Stimulated activated CD4-positive, alpha-beta T cell treated with anti-CD3 and anti-CD28 coated beads, Interleukin-12 subunit alpha, Interleukin-12 subunit beta, amount 100 ng/mL, for 4 hours (primary cell): ENCODE measurements at places on chromosomes 16 and 17.
A peak's percentile ranks its signal among the peaks of the same experiment; 100 is the strongest.

DNA sequence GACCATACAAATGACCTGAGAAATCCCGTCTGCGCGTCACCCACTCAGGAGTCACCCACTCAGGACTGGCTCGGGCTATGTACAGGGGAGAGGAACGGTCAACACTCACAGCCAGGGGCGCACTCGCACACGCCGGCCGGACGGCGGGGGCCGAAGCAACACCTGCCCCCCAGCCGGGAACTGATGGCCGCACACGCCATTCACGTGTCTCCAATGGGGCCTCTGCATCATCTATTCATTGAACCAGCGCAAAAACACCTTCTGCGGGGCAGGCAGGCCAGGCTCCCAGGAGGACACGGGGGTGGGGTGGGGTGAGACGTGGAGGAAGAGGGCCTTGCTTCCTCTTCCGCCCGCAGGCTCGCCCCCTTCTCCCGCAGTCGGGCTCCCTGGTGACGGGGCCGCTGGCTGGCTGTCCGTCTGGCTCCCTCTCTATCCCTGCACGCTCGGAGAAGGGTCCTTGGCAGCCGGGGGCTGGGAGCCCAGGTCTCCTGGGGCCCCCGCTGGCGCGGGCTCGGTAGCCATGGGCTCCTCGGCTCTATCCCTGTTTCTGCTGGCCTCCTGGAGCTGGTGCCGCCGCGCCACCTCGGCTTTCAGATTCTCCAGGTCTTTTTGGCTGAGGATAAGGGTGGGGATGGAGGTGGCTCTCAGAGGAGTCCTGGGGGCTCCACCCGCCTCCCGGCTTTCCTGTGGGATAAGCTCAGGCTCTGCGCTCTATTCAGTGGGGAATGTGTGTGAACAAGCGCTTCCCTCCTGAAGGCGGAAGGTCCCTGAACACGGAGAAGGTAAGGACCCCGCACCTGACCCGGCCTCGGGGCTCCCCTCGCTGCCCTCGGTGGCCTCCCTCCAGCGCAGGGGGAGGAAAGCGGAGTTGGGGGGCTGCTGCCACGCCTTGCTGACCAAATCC, 21.1 kb downstream of the CLUH start:
- no peak for DNase-seq

DNA sequence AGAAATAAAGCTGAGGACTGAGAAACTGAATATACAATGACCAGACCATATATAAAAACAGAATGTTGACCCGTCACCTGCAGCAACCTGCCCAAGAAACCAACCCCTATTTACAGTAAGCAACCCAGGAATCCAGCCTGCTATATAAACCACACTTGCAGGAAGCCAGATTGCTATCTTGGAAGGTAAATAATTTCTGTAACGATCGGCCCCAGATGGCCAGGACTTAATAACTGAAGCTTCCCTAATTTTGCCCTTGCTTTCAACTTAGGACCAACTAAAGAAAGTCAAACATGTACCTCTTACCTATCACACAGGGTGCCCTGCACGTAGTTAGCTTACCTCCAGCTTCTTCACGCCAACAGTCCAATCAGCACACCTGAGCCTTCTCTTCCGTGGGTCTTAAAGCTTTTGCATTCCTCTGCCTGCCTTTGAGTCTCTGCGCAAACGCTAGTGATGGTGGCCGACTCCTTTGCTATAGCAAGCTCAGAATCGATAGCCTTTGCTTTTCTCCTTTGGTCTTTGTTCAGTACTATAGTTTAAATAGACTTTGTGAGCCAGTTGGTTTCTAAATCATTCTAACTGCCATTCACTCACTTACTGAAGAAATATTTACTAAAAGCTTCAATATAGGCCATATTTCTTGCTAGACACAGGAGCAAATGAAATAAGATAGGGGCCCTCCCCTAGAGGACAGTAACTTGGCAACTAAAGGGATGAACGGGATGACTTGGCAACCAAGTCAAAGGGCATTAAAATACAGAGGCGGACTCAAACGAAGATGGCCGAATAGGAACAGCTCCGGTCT, 31.3 kb downstream of the MPHOSPH6 start:
- no peak for DNase-seq

GRCh38 chr16:12833926-12834325, 30.2 kb upstream of the CPPED1 start:
- no peak for DNase-seq

- no peak for DNase-seq
These were observed 214.1 kb downstream of the HS3ST4 start for GRCh38 chr16:25905810-25906209.

GRCh38 chr17:73758245-73758644, 114.0 kb upstream of the SDK2 start:
- no peak for DNase-seq

GRCh38 chr17:81537343-81537855, 9.2 kb downstream of the FSCN2 start:
- DNase-seq: peak; percentile 45

DNA sequence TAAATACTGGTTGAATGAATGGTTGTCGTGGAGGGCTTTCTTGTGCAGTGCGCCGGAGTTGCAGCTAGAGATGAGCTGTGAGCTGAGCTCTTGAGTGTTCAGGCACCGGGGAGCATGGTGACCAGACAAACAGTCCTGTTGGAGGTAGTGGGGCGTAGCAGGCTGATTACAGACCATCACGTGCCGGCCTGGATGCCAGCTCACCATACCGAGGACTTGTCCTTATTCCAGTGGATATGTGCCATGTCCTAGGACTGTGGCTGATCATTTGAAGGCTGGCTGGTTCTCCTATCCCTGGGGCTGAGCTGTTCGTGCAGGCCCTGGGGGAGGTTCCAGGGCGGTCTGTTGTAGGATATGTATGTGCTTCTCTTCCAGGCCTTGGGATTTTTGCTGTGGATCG, 60.0 kb downstream of the ABCC1 start:
- no peak for DNase-seq

- no peak for DNase-seq
These were observed 22.2 kb upstream of the DNAH17 start for GRCh38 chr17:78599419-78599818.

DNA sequence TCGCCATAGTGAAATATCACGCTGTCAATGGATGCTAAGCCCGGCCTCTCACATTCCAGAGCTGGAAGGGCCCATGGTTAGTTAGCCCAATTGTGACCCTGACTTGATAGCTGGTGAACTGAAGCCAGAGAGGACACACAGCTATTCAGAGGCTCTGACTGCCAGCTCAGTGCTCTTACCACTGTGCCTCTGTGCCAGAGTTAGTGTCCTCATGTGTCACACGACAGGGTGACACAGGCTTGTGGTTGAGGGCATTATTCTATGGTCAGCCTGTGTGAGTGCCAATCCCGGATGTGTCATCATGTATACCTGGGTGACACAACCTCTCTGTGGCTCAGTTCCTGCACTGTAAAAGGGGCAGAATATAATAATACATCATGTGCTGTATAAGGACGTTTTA, 2.5 kb upstream of the MT1X start:
- DNase-seq: no peak

- no peak for DNase-seq
These were observed 59.4 kb upstream of the HS3ST2 start for GRCh38 chr16:22754577-22754976.

GRCh38 chr16:25100511-25100910, 11.0 kb upstream of the LCMT1 start:
- DNase-seq: no peak

DNA sequence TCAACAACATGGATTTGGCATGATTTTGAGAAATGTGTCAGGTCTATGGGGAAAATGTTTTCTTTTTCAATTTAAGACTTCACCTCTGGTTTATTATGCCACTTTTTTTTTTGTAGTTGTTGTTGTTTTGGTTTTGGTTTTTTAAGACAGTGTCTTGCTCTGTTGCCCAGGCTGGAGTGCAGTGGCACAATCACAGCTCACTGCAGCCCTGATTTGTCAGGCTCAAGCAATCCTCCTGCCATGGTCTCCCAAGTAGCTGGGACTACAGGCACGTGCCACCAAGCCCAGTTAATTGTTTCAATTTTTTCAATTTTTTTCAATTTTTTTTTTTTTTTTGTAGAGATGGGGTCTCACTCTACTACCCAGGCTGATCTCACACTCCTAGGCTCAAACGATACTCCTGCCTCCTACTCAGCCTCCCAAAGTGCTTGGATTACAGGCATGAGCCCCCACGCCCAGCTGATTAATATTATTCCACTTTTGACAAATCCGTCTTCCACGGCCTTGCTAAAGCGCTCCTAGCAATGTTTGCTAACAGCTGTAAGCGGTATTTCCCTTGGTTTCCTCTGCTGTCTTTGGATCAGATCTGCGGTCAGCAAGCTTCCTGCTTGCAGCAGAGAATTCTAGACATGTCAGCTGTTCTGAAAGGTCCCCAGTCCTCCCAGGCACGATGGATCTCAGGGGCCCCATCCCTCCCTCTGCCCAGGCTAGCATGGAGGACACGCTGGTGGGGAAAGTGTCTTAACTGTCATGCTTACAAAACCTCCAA, 7.0 kb upstream of the MILR1 start:
- no peak for DNase-seq

- no peak for DNase-seq
These were observed 30.3 kb downstream of the LYRM9 start for GRCh38 chr17:27862840-27863239.

DNA sequence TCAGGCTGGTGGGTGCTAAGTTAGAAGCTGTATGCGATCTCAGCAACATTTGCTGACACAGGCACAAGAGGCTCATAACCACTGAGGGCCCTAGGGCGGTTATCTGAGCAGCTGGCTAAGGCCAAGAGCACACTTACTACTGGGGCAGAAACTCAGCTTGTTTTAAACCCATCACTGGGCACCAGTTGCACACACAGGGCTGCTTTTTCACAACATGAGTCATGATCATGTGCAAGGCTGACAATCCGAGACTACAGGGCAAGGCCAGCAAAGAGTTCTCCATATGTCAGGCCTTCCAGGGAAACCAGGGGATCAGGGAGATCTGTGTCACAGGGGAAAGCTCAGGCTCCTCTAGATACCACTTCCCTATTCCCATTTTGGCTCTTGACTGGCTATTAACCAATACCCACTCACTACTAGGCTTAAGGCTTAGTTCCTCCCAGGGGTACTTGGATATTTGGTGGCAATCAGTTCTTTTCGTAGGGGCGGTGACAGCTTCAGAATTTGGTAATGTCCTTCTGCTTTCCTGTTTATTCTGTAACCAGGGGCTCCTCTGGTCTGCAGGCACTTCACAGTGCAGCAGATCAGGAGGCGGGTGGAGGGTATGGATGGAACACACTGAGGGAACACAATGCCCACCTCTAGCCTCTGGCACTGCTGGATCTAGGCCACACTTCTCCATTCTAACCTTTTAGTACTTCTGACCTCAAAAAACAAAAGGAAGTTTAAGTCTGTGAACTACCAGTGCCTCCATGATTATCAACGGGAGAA, 44.9 kb upstream of the ERN1 start:
- no peak for DNase-seq

DNA sequence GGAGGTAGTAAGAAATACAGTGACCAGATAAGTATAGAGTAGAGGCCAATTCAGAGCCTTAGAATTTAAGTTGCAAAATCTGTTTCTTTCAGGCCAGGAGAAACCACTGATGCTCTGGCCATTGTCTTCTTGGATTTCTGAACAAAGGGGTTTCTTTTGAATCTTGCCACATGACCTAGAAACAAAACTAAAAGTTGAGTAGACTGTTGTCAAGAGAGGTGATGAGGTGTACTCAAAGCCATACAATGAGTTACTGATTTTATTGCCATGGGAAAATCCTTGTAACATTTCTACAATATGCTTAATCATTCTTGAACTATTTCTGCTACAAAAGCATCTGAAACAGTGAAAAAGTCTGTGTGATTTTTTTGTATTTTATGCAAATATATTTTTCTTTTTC, 881.3 kb downstream of the CDH11 start:
- DNase-seq: no peak

DNA sequence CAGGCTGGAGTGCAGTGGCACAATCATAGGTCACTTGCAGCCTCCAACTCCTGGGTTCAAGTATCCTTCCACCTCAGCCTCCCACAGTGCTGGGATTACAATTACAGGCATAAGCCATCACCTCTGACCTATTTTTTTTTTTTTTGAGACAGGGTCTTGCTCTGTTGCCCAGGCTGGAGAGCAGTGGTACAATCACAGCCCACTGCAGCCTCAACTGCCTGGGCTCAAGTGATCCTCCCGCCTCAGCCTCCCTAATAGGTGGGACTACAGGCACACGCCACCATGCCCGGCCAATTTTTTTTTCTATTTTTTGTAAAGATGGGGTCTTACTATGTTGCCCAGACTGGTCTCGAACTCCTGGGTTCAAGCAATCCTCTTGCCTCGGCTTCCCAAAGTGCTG, 5.6 kb upstream of the GGA2 start:
- no peak for DNase-seq

- DNase-seq: no peak
These were observed 6.7 kb downstream of the ARHGAP27 start for GRCh38 chr17:45425984-45426413.

DNA sequence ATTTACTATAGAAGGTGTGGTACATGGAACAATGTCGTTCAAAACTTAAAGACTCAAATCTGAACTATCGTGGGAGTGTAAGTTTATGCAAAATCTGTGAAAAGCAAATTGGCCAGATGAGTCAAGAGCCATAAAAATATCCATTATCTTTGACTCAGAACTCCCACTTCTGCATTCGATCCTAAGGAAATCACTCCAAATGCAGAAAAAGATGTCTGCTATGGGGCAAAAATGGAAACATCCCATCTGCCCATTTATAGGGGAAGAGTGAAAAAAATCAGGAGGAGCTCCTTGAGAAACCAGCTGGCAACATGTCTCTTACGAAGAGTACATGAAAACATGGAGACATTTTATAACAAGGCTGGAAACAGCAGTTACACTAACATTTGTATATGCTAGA, 43.6 kb upstream of the CCDC182 start:
- no peak for DNase-seq

GRCh38 chr16:2276368-2277195, 8.7 kb upstream of the RNPS1 start:
- no peak for DNase-seq

- peak; percentile 35 for DNase-seq
These were observed 5.1 kb upstream of the SOX8 start for GRCh38 chr16:976389-976931.

GRCh38 chr17:39903158-39903884, 15.1 kb downstream of the GSDMB start:
- no peak for DNase-seq

- no peak for DNase-seq
These were observed 659 bp downstream of the RPH3AL start for GRCh38 chr17:351875-352420.

GRCh38 chr16:50718061-50718760, 23.7 kb upstream of the CYLD start:
- no peak for DNase-seq

- no peak for DNase-seq
These were observed 265.3 kb upstream of the HSBP1 start for GRCh38 chr16:83542491-83542890.

DNA sequence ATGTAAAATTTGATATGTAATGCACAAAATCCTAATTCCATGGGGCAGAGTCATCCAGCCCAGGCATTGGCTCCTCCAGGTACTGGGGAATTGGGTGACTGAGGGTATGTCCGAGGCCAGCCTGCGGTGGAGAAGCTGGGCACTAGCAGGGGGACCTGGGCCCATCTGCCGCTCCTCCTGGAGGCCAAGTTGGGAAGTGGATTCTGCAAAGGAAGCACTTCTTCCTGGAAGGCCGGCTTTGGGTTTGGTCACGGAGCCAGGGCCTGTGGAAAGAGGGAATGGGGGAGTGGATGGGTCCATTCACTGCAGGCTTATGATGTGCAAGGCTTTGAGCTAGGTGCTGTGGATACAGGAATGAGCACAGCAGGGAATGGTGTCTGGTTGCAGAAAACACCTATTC, 85.8 kb downstream of the GNAO1 start:
- no peak for DNase-seq
